ENCODE measurements at places on chromosomes 2 and 18.
A peak's percentile ranks its signal among the peaks of the same experiment; 100 is the strongest.

GRCh38 chr2:119063177-119063576 lies 95.4 kb downstream of the C1QL2 start:
- ATAC-seq: no peak

- ATAC-seq: no peak
These were observed 33.2 kb downstream of the SLC38A11 start for GRCh38 chr2:164922134-164922533.

GRCh38 chr18:35641916-35642315 lies 60.4 kb downstream of the GALNT1 start:
- ATAC-seq: no peak

GRCh38 chr2:169736902-169737301 lies 3.3 kb downstream of the KLHL23 start:
- no peak for ATAC-seq

GRCh38 chr2:145184741-145185651 lies 665.1 kb upstream of the ZEB2 start:
- peak; percentile 52 for ATAC-seq

- peak; percentile 74 for ATAC-seq
These were observed at the start of gene MYO5B for GRCh38 chr18:50194631-50195532. Gene MYO5B, minus strand, starts transcription at chr18:50195147. Its CDS starts 354 bp downstream, at chr18:50194793.

GRCh38 chr2:21332993-21333625 lies 209.3 kb downstream of the TDRD15 start:
- ATAC-seq: no peak

GRCh38 chr2:129361688-129362087 lies 617.8 kb upstream of the RAB6C start:
- no peak for ATAC-seq

DNA sequence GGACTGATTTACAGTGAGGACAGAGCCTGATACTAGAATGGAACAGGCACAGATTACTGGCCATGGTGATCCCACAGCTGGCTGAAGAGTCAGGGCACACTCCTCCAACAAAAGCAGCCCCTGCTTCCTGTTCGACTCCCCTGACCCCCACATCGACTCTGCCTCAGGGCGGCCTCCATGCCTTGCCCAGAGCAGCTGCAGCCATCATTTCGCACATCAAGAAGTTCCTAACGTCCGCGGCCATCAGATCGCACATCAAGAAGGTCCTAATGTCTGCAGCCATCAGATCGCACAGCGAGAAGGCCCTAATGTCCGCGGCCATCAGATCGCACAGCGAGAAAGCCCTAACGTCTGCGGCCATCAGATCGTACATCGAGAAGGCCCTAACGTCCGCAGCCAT lies 192.8 kb upstream of the PXDN start:
- no peak for ATAC-seq

GRCh38 chr2:25164561-25164960 lies 3.8 kb downstream of the POMC start:
- ATAC-seq: no peak

- no peak for ATAC-seq
These were observed 221.0 kb downstream of the WDR7 start for GRCh38 chr18:56872140-56872539.
